ENCODE measurements at places on chromosomes 4 and X. TPM values are rescaled to one million over a fixed set of nuclear protein-coding genes. Genes with fewer than 3 reads are reported as not detected.

The GUCY1A1 gene
- 1.4 TPM for total RNA-seq

The ADH1C gene
- not detected for total RNA-seq

The PRSS12 gene
- total RNA-seq = 0.07 TPM

The GAGE12E gene
- total RNA-seq = not detected

The F8A2 gene
- total RNA-seq = not detected

The CXCL5 gene
- total RNA-seq = 0.10 TPM

The STOX2 gene
- not detected for total RNA-seq

The PABPC4L gene
- not detected for total RNA-seq

The ADRA2C gene
- total RNA-seq = 0.10 TPM

The MAGEA2 gene
- total RNA-seq = 87.1 TPM

The GABRE gene
- total RNA-seq = 3.7 TPM

The TEX13D gene
- 0.05 TPM for total RNA-seq

The FGB gene
- not detected for total RNA-seq

DNA sequence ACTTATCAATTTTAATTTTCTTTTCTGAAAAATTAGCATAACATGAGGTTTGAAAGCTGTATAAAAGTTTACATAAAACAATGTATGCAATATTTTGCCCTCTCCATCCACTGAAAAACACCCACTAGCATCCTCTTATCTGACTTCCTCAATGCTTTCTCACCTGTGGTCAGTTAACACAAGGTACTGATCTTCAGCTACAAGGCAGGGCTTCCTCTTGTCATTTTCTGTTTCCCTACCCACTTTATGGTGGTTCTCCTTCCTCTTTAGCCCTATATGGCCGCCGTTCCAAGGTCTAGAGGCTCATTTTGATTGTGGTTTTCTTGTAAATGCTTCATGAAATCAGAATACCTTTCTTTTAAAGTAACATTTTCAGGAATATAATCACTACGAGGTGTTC is 618.6 kb upstream of the CPEB2 start:
- DNase-seq = no peak

DNA sequence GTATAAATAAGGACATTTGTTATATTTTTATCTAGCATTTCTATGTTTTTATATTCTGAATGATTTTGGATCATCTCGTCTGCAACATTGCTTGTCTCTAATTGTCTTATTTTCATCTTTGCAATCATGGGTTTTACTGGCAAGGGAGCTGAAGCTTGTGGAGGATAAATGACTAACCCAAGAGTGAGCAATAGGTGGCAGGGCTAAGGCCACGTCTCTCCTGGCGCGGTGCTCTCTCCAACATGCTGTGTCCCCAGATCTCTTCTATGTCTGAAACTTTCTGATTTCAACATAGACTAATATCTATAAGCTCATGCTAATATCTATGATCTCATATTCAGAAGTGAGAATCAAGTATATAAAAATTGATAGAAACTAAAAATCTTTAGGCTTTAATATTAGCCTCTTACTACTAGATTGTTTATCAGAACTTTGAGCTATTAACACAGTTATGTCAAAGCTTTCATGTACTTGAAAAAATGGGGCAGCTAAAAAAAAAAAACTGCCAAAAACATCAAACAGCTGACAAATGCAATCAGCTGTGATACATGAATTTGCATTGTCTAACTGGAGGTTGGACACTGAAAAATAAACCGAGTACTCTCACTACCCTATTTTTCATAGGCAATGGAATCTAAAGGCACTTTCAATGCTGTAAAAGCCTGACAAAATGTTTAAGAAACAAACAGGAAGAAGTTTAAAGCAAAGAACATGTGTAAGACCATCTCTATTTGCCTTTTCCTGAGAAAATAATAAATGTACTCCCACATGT is 169.2 kb downstream of the TMA16 start:
- no peak for DNase-seq

GRCh38 chr4:119559044-119559647 is 69.5 kb downstream of the PDE5A start:
- DNase-seq = peak; percentile 54

- no peak for DNase-seq
These were observed 291 bp upstream of the NBDY start for GRCh38 chrX:56728752-56729151.

DNA sequence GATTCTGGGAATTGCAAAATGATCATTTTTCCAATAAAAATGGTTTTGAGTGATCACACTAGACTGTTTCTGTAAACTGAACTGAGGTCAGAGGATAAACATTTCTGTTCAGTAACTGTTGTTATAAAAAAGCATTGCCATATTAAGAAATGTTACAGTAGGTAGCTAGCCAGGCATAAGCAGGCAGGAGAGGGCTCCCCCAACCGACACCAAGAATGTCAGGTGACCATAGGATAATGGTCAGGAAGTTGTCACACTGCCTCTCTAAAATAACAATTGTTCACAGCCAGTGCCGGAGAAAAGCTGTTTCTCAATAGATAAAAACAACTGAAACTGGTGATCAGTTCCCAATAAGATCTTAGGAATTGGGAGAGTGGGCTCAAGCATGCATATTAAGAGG is 306.2 kb upstream of the SLIT2 start:
- DNase-seq = no peak

- no peak for DNase-seq
These were observed 82.0 kb downstream of the MANBA start for GRCh38 chr4:102678695-102679335.

DNA sequence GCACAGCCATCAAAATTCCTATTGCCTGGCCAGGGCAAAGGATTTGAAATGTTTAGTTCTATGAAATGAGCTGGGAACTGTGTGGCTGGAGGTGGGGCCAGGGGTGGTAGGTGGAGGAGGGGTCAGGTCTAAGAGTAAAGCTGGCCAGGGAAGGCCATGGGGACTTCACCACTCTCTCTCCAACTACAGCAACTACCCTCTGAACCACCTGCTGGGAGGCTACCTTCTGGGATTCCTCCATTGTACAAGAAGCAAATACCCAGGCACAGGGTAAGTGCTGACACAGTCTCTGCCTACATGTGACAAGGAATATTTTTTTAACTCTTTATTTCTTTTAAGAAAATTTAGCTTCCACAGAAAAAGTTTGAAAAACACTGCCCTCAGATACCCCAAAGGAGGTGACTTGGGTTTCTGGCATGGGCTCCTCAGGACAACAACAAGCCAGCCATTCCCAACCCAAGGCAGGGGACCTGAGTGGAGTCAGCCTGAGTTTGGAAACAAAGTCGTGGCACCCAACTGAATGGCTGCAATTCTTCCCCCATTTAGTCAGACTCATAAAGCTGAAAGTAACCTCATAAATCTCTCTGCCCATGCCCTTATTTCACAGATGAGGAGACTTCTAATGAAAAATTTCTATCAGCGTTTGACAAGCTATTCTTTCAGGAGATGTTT is 593.8 kb upstream of the DIPK2B start:
- DNase-seq = no peak

DNA sequence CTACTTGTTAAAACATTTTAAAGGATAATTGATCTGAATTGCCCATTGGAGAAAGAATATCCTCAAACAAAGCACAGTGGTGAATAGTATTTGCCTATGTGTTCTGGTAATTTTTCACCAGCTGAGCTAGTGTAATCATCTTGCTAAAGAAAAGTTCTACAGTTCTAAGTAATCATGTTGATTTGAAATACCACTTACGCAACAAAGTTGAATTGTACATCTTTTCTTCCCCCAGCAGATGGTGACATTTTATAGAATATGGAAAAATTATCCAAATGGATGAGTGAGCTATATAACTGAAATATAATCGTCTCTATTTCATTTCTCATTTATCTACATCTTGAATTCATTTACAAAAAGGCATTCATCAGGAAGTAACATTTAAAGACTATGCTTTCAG is 9.7 kb upstream of the ZNF674 start:
- DNase-seq = no peak

GRCh38 chr4:102076622-102077021 is 268.7 kb downstream of the SLC39A8 start:
- DNase-seq = no peak

- no peak for DNase-seq
These were observed 27.2 kb upstream of the DHX15 start for GRCh38 chr4:24611575-24611974.

- no peak for DNase-seq
These were observed 25.0 kb downstream of the ADGRA3 start for GRCh38 chr4:22490718-22491315.

- DNase-seq = no peak
These were observed 261.0 kb downstream of the PDGFC start for GRCh38 chr4:156710365-156711192.

GRCh38 chrX:47229427-47229826 is 3.4 kb upstream of the USP11 start:
- DNase-seq = no peak

DNA sequence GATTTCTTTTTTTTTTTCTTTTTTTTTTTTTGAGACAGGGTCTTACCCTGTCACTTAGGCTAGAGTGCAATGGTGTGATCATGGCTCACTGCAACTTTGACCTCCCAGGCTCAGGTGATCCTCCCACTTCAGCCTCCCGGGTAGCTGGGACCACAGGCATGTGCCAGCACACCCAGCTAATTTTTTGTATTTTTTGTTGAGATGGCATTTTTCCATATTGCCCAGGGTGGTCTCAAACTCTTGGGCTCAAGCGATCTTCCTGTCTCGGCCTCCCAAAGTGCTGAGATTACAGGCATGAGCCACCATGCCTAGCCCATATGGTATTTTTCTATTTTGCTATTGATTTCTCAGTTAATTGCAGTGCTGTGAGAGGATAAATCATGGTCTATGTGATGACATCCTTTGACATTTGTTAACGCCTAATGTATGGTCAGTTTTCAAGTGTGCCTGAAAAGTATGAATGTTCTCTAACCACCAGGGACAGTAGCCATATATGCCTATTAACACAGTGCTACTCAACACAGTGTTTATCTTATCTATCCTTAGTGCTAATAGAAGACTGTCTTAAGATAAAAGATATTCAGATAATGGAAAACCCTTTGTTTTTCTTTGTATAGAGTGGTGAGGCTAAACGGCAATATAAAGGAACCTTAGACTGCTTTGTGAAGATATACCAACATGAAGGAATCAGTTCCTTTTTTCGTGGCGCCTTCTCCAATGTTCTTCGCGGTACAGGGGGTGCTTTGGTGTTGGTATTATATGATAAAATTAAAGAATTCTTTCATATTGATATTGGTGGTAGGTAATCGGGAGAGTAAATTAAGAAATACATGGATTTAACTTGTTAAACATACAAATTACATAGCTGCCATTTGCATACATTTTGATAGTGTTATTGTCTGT is 9.1 kb upstream of the HSPA4L start:
- DNase-seq = no peak

GRCh38 chr4:75432683-75433082 is 81.5 kb downstream of the RCHY1 start:
- DNase-seq = peak; percentile 37

DNA sequence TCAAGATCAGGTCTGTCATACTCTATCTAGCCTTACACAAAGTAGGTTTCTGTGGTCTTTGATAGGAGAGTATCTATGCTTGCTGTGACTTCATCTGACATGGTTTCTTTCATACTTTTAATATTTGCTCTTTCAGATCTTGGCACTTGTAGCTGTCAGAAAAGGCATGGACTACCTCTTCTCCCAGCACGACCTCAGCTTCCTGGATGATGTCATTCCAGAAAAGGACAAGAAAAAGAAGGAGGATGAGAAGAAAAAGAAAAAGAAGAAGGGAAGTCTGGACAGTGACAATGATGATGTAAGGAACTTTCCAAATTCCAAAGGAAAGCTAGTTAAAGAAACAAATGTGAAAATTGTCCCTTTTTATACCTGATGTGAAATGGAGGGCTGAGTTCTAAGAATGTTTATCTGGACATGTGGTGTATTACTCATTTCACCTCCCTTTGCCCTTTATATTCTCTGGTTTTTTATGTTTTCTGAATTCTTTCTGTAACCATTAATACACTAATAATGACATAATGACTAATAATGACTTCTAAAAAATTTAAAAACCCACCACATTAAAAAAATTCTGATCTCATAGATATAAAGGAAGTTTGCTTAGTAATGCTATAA is 221.2 kb downstream of the SLC4A4 start:
- peak; percentile 59 for DNase-seq

GRCh38 chr4:112732142-112732541 is 95.2 kb downstream of the LARP7 start:
- DNase-seq = no peak

DNA sequence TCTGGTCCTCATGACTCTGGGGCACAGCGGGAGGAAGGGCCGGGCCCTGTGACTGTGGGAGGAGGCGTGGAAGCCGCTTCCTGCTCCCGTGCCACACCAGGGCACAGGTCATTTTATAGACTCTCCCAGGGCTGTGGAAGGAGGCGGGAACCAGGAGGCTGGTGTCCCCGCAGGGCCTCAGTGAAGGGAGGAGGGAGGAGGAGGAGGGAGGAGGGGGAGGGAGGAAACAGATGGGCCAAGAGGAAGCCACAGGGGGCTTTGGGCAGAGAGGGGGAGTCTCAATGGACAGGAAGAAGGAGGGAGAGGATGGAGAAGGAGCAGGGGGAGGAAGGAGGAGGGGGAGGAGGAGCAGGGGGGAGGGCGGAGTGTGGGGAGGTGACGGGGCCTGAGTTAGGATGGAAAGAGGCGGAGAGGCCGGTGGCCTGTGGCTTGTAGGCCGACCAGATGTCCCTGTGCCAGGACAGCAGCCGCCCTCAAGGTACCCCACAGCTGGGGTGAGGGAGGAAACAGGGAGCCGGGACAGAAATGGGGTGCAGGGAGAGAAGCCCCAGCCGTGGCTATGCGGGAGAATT is 6.2 kb upstream of the PLCXD1 start:
- DNase-seq = no peak

DNA sequence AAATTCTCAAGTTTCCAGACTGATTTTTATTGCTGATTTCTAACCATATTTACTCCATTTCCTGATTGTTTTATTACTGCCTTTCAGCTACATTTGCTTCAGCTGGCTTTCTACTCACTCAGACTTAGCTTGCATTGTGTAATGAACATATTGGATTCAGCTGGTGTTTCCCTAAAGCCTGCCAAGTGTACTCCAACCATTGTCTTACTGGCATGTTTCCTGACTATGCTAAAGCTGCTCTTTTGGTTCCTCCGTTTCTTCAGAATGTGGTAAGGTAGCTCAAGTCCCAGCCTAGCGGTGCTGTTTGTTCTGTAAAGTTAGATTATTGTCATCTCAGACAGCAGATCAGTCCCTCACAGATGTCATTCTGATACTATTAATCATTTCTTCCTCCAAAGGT is 53.1 kb upstream of the GLRA2 start:
- no peak for DNase-seq

DNA sequence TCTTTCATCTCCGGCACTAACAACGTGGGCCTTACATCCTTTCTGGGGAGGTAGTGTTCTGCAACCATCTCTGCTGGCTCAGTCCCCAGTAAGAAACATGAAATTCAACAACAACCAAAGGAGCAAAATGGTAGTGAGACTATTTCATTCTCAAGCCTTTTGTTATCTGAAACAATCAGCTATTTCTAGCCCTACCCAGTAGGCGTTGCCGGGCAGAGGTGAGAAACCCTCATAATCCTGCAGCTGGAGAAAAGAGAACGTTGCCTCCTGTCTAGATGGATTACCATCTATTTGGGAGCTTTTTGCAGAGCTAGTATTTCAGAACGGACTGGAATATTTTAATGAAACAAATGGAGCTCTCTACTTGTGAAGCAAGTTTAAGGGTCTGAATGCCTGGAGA is 66.4 kb upstream of the GPR174 start:
- no peak for DNase-seq

- no peak for DNase-seq
These were observed 67.1 kb downstream of the FAAH2 start for GRCh38 chrX:57353472-57354132.

GRCh38 chrX:85516131-85516530 is 136.7 kb upstream of the POF1B start:
- DNase-seq = no peak

Measured in HT1080 (cell line).